AML-193 (cell line): ENCODE measurements at places on chromosomes 16 and 17.
A peak's percentile ranks its signal among the peaks of the same experiment; 100 is the strongest.

DNA sequence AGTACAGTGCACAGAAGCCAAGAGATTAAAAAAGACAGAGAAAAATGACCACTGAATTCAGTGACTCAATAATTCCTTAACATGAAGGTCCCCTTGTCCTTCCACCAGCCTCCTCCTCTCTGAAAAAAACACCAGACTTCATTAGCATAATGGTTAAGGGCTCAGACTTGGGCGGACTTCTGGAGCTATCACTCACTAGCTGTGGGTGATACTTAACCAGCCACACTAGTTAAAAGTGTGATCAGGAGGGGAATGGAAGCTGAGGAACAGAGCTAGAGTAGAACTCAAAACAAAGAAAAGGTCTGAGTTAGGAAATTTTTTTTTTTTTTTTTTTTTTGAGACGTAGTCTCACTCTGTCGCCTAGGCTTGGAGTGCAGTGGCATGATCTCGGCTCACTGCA is 23.2 kb downstream of the ZNF652 start:
- no peak for DNase-seq

DNA sequence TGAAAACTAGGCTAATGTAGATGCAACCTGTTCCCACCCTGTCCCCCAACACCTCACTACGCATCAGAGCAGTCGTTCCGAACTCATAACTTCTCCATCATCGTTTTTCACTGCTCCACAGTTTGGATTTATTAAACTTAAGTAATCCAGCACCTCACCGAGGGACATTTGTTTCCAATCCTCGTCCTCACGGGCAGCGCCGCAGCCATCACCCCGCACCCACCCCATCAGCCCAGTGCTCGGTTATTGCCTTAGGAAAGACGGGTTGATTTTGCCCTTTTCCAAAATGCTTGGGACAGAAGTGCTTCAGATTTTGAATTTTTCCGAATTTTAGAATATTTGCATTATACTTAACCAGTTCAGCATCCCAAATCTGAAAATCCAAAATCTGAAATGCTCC is 71.0 kb upstream of the DOC2B start:
- DNase-seq, result no peak

DNA sequence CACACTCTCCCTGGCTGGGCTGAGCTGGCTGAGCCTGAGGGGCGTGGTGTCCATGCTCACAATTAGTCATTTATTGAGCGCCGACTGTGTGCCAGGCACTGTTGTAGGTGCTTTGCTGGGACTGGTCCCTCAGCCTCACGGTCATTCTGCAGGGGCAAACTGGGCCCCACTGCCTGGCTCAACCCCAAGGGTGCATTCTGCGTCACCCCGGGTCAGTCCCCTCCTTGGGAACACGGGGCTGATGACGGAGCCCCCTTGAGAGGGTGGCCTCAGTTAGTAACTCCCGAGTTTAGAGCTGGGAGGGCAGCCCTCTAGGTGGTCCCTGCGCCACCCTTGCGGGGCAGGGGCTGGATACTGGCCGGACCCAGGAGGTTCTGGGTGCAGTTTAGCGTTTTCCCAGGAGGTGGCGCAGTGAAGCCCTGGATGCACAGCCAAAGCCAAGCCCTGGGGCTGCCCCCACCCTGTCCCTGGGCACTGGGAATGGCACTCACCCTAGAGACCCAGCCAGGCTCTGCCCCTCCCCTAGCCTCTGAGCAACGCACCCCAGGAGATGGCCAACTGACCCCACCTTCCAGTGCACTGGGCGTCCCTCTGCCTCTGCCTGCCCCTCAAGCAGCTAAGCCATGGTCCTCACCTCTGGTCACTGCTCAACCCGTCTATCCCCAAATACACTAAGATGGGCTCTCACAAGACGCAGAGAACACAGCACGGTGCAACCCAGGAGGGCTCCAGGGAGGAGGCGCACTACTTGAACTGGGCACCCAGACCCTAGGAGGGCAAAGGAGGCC is 243.2 kb upstream of the GSE1 start:
- peak; percentile 15 for DNase-seq

DNA sequence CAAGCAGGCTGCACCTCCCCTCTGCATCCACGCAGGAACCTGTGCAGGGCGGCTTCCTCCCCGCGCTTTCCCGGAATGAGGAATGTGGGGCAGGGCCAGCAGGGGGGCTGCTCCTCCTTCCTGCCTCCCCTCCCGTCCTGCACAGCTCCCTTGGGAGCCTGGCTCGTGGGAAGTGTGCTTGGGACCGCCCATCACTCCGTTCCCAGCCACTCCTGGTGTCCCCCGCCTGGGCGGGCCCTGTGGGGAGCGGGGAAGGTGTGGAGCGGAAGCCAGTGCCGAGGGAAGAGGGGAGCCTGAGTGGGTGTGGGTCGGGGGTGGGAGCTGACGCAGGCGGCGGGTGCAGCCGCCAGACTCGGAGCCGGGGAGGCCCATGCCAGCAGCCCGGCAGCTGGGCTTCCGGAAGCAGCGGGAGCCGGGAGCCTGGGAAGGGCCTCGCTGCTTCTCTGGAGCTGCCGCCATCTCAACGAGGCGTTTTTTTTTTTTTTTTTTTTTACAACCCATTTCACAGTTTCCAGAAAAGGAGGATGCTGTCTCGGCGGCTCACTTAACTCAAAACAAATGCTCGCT is 24.1 kb downstream of the BAHCC1 start:
- DNase-seq, result no peak

- no peak for DNase-seq
Observed at GRCh38 chr16:30786936-30787612, at the start of gene ZNF629. Gene ZNF629, minus strand, starts transcription at chr16:30787205. Its CDS starts 2,723 bp downstream, at chr16:30784482.

- no peak for DNase-seq
Observed at GRCh38 chr17:38750044-38750311, 1.8 kb upstream of the PCGF2 start.

- DNase-seq, result peak; percentile 64
Observed at GRCh38 chr16:4032768-4033167, 83.5 kb downstream of the ADCY9 start.

DNA sequence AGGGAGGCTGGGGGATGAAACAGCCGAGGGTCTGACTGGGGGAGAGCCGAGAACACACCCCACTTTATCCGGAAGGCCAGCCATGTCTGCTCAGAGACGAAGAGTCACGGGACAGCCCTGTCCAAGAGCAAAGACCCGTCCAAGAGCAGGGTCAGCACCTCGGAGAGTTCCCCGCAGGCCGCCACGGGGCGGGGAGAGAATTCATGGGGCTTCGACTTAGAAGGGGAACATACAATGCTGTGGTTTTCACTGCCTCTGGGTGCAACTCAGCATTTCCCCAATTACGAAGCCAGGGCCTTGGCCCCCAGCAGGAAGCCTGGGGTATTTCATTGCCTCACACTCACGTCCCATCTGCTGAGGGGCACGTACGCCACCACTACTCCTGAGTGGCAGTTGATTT is 59.3 kb downstream of the JPH3 start:
- DNase-seq, result peak; percentile 91

GRCh38 chr16:67395105-67395457 is 1.8 kb upstream of the TPPP3 start:
- DNase-seq, result no peak

GRCh38 chr17:50056217-50056960 is 479 bp downstream of the ITGA3 start:
- DNase-seq, result peak; percentile 26

DNA sequence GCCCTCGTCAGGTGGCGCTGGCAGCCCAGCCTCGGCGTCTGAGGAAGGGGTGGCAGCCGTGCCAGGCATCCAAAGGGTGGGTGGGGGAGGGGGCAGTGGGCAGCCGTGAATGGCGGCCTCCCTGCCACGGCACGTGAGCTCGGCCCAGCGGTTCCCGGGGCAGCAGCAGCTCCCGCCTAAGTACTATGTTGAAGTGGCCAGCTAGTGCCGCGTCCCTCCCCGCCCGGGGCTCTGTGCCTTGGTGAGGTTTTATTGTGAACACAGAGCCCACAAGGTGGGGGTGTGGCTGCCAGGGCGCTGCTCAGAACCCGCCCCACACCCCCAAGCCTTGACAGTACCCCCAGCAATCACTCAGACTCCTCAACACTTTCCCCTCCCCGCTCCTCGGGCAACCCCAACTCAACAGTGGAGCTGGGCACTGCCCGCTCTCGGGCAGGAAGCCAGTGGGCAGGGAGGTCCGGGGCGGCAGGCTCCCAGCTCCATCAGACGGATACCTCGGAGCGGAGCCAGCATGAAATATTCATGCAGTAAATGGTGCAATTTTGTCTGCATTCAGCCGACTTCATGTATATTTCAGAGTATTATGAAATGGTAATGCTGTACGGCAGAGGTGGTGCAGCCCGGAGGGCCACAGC is 80.4 kb downstream of the ENGASE start:
- DNase-seq, result no peak

GRCh38 chr17:66952681-66953629 is 11.6 kb upstream of the CACNG4 start:
- DNase-seq, result no peak

GRCh38 chr16:73670836-73671820 is 623.2 kb upstream of the ZFHX3 start:
- no peak for DNase-seq

GRCh38 chr16:53501216-53501859 is 1.7 kb downstream of the AKTIP start:
- no peak for DNase-seq

GRCh38 chr16:86458149-86458777 is 52.1 kb upstream of the FOXF1 start:
- DNase-seq, result no peak

DNA sequence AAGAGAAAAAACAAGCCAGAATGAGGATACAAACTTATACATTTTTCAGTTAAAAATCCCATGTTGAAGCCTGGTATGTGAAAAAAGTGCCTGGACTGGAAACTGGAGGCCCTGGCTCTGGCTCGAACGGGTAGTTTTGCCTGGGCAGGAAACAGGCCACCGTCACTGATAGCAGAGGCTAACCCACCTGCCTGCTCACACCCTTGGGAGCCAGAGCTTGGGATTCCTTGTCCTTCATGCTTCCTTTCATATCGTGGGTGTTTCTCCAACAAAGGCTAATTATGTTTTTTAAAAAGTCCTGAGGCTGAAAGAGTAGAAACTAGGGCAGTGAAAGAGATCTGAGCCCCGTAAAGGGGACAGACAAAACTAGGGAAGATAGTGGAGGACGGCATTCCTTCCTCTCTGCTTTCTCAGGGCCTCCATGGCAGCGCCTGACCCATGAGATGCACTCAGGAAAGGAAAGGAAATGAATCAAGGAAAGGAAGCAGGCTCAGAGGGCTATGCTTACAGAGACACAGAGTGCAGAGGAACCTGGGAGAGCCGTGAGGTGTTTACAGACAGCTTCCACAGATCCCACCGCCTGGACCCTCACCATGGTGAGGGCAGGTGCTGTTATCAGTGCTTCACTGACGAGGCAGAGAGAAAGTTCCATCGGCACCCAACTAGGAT is 138.1 kb downstream of the PARN start:
- DNase-seq, result no peak

GRCh38 chr17:78781104-78781892 is 775 bp downstream of the CYTH1 start:
- DNase-seq, result peak; percentile 26

- no peak for DNase-seq
Observed at GRCh38 chr16:19843371-19843770, 41.3 kb downstream of the GPRC5B start.

DNA sequence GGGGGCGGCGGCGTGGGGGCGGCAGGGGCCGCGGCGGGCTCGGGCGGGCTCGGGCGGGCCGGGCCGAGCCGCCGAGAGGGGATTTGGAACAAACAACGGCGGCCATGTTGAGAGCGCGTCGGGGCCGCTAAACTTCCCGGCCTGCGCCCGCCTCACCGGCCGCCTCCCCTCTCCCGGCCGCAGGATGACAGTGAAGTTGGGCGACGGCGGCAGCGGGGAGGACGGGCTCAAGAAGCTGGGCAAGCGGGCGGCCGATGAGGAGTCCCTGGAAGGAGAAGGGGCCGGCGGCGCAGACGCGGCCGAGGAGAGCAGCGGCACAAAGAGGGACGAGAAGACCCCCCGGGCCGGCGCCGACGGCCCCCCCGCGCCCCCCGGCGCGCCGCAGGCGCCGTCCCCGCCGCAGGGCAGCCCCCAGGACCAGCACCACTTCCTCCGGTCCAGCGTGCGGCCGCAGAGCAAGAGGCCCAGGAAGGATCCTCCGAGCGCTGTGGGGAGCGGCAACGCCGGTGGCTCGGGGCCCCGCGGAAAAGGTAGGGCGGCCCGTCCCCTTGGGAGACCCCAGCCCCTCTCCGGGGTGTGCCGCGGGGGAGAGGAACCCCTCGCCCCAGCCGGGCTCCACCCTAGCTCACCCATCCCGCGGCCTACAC is 2.4 kb downstream of the CRAMP1 start:
- DNase-seq, result no peak

- no peak for DNase-seq
Observed at GRCh38 chr16:50809561-50809960, 67.7 kb downstream of the CYLD start.

- DNase-seq, result no peak
Observed at GRCh38 chr16:50801036-50801435, 59.1 kb downstream of the CYLD start.

DNA sequence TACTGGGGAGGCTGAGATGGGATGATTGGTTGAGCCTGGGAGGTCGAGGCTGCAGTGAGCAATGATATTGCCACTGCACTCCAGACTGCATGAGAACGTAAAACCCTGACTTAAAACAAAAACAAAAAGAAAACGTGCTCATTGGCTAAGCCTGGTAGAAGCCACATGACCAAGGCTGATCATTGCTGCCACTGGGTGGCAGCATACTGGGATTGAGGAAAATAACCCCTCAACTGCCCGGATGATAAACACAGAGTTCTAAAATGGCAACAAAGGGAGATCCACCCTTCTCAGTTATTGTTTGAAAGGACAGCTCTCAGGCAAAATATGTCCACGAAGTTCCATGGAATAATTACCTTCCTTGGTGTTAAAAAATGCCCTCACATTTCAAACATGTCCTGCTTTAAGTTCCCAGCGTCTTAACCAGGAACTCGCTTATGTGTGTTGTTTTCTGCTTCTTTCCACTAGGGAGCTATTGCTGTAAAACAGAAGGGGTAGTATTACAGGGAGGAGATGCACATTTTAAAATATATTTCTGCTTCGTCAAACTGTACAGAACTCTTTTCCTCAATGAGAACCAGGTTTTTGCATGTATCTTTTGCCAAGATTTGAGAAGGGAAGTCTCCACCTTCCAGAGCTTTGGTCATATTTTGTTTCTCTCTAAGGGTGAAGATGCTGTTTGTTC is 675.3 kb downstream of the MAF start:
- peak; percentile 4 for DNase-seq

GRCh38 chr17:58527306-58527705 is 12.9 kb upstream of the MTMR4 start:
- DNase-seq, result peak; percentile 27

DNA sequence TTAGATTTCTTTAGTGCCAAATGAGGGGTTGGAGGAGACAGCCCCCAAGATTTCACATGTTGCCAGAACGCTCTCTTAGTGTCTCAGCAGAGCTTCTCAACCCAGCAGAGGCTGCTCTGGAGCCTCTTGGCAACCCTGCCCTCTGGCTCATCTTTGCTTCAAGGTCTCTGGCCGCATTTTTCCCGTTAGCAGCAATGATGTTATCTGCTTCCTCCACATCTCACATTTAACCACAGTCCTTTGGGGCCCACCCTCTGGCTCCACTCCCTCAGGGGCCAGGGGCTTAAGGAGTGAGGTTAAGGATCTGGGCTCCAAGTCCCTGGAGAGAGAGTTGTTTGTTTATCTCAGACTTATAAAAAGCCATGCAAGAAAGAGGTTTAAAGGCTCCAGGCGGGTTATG is 3.3 kb upstream of the XYLT1 start:
- DNase-seq, result peak; percentile 16
